ENCODE measurements at places on chromosomes 1 and 21.

GRCh38 chr1:208088319-208088718 is 155.9 kb downstream of the PLXNA2 start:
- no peak for DNase-seq

GRCh38 chr21:23900727-23901126 is 1706.6 kb downstream of the MRPL39 start:
- DNase-seq, result no peak

DNA sequence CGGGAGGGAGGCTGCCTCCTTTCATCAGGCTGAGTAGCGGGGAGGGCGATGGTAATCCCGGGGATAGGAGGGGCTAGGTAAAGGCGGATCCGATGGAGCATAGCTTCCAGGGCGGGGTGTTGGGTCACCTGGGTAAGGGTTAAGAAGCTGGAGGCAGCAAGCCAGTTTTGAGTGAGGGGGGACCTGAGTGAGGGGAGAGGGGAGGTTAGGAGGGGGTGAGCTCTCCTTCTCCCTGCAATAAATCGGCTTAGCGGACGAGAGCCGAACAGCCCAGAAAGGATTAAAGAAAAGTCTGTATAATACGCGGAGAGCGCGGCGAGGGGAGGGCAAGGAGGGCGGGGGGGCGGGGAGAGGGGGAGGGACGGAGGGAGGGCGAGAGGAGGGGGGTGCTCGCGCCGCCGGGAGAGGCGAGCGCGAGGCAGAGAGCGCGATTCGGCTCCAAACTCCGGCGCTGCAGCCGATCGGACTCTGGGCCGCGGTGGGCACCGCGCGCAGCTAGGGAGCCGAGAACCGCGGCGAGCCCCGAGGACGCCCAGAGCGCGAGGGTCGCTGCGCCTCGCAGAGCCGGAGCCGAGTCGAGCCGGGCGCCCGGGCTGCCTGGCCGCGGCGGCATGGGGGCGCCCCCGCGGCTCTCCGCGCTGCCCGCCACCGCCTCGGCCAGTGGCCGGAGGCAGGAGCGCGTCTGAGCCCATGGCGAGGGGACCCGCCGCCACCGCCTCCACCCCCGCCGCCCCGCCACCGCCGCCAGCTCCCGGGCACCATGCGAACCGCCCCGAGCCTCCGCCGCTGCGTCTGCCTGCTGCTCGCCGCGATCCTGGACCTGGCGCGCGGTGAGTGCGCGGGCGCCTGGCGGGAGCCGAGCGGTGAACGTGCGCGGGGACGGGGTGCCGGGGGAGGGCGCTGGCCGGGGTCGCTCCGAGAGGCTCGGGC is at the start of gene IGSF21:
Gene IGSF21, plus strand, starts transcription at position 430 of the 930 bp plus-strand sequence. Its CDS starts 331 bp downstream, at position 761.
- no peak for DNase-seq

GRCh38 chr1:51840182-51840581 is 38.3 kb downstream of the NRDC start:
- DNase-seq, result no peak

GRCh38 chr1:246641394-246641793 is 75.1 kb downstream of the CNST start:
- no peak for DNase-seq

DNA sequence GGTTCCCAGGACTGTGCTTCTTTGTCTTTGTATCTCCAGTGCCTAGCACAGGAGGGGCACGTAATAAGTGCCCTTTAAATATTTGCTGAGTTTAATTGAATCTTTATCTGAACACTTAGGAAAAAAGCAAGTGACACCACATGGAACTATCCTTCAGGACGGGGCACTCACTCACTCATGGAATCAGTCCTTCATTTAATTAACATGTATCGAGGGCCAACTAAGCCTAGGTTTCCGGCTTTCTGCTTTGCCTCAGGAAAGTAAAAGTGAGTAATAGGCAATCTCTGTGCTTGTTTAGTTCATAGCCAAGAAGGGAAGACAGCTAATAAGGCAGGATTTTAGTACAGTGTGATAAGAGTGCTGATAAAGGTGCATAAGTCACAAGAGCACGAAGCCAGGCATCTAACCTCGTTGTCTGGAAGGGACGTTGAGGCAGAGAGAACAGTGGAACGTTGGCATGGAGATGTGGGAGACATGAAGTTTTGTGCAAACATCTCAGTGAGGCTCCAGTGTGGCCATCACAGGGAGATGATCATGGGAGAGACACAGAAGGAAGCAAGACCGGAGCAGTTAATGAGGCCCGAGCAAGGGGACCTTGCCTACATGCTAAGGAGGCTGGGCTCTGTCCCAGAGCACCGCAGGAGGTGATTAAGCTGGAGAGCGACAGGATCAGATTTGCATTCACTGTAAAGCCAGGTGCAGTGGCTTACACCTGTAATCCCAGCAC is 54.1 kb upstream of the TRIM67 start:
- no peak for DNase-seq

- DNase-seq, result peak; percentile 6
Measured at GRCh38 chr1:209435654-209436566, 147.6 kb upstream of the CAMK1G start.

DNA sequence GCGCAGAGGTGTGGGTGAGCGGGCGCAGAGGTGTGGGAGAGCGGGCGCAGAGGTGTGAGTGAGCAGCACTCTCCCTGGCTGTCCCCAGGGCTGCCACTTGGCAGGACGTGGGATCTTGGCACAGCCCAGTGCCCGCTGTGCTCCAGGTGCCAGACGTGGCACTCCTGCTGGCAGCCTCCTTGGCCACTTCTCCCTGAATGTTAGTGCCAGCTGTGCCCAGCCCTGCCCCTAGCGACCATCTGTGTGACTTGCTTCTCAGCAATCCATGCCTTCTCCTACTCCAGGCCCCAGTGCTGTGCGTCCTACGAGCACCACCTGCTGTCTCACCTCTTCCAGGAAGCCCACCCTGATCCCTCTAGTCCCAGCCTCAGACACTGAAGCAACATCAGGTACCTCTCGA is 30.5 kb downstream of the KRTAP10-1 start:
- DNase-seq, result no peak

GRCh38 chr1:30191154-30191702 is 532.2 kb downstream of the MATN1 start:
- peak; percentile 75 for DNase-seq

DNA sequence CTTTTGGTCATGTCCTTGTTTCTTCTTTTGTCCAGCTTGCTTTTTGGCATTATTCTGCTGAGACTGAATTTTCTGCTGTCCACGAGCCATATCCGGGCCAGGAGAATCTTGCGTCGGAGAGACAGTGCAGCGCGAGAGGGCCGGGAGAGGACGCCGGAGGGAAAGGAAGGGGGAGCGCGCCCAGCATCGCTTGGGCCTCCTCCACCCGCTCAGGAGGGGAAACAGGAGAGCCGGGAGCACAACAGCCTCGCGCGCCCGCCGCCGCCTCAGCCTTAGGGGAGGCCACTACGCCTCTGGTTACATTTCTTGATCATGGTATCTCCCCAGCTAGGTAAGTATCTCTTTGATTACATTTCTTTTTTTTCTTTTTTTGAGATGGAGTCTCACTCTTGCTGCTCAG is 7.4 kb upstream of the DEGS1 start:
- DNase-seq, result peak; percentile 62

GRCh38 chr21:36839123-36839522 is 127.3 kb downstream of the HLCS start:
- no peak for DNase-seq

GRCh38 chr1:6016191-6016865 is 24.1 kb upstream of the NPHP4 start:
- DNase-seq, result no peak

- DNase-seq, result no peak
Measured at GRCh38 chr1:155971910-155972809, 6.2 kb downstream of the ARHGEF2 start.

- DNase-seq, result no peak
Measured at GRCh38 chr1:179124873-179125272, 43.0 kb downstream of the TOR3A start.

DNA sequence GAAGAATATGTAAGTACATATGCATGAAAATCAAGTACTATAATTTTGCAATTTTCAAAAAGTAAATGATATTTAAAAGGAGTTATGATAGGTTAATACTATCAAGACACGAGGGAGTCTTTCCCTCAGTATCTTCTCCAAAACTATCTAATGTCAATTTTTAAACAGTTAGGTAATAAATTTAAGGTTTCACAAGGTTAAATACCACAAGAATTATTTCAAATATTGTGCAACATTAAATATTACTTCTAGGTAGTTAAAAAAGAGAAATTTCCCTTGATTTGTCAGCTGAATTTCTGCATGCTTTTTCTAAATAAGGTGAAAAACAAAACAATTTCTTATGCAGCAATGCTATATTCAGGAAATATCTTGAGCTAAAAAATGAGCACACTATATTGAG is 3.5 kb downstream of the CFHR5 start:
- no peak for DNase-seq

GRCh38 chr1:55304229-55304740 is 89.1 kb upstream of the USP24 start:
- no peak for DNase-seq

DNA sequence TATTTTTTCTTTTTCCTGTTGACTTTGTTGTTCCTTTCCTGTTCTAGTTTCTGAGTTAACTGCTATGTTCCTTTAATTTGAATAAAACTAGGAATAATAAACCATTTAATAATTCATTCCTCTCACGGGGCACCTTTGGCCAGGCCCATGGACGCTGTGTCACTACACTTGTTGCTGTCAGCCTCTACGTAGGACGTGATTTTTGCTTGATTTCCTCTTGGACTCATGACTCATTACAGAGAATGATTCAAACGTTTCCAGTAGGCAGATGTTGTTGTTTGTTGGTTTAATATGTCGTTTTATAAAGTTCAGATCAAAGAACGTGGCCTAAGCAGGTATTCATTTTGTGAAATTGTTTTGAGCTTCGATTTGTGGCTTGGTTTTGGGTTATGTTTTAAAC is 9.1 kb upstream of the SLC19A1 start:
- DNase-seq, result peak; percentile 45

- no peak for DNase-seq
Measured at GRCh38 chr21:44377922-44378645, 24.7 kb downstream of the TRPM2 start.

DNA sequence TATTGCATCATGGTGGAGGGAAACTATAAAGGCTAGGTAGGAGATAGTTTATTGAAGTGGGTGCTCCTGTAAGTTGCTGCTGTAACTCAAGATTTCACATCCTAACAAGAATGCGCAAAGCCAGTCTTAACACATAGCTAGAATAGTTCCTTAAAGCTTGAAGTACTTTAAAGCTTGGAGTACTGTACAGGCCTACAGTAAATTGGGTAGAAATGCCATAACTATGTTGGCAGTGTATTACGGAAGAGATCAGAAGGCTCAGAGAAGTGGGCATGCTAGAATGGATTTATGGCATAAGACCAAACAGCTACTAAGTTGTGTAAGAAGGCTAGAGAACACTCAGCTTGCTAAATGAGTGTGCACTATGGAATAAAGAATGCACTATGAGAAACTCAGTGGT is 44.5 kb downstream of the DMRTA2 start:
- no peak for DNase-seq

GRCh38 chr1:40704817-40705733 is 13.6 kb downstream of the NFYC start:
- DNase-seq, result no peak

- DNase-seq, result no peak
Measured at GRCh38 chr1:154014154-154014907, 23.8 kb downstream of the RPS27 start.

DNA sequence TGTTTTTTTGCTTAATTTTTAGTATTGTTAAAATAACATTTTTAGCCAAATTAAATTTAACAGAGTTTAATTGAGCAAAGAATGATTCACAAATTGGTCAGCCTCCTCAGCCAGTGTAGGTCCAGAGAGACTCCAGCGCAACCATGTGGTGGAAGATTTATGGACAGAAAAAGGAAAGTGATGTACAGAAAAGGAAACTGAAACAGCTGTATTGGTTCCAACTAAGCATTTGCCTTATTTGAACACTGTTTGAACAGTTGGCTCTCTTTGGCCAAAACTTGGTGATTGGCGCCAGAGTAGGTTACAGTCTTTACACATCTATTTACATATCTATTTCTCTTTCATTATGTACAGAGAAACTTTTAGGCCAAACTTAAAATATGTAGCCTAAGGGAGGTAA is 19.4 kb downstream of the RPS6KC1 start:
- DNase-seq, result peak; percentile 18

- peak; percentile 17 for DNase-seq
Measured at GRCh38 chr1:119549719-119550132, 42.7 kb downstream of the HSD3B1 start.

GRCh38 chr1:157819896-157820295 is at the start of gene FCRL1:
TSS of gene FCRL1 (minus strand) at chr1:157820120. CDS start at chr1:157820037, 83 bp downstream.
- no peak for DNase-seq

DNA sequence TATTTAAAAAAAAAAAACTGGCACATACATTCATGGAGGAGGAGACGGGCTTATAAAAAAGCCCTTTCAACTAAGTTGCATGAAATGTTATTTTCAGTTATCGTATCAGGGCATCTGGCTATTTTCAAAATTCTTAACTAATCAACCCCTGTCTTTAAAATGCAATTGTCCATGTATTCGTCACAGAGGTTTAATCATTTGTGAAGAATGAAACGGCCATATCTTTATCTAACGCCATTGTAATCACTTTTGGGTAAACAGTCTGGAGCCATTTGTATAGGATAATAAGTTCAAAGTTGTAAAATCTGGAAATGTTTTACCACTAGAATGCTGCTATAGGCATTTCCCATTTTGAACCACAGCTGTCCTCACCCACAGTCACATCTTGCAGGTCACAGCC is 30.4 kb downstream of the SLC30A10 start:
- no peak for DNase-seq

DNA sequence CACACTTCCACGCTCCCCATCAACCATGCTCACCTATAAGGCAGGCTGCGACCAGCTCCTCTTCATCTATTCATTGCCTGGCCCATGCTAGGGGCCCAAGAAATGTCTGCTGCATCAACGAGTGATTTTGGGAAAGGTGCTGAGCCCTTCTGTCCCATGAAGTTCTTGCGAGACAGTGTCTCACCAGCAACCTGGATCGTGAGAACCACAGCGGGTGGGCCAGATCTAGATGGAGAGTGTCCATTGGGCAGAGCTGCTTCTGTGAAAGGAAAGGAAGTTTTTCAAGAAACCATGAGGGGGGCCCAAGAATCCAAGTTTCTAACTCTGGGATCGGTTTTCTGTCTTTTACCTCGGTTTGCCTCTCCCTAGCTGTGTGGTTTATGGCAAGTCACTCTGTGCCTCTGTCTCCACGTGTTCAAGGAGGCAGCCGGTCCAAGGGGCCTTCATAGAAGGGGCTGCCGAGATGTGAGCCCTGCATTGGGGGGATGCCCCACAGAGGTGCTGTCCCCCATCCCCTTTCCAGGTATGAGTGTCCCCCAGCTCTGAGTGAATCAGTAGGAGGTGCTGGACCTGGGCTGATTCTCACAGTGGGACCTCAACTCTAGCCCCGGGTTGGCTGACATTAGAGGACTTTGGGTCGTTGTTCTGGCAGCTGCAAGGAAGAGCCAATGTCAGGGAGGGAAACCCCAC is 8.3 kb upstream of the PADI1 start:
- no peak for DNase-seq
